ENCODE measurements at places on chromosomes 4 and X. TPM values are rescaled to one million over a fixed set of nuclear protein-coding genes. Genes with fewer than 3 reads are reported as not detected.

UGT2B11 gene
- not detected for total RNA-seq

SYNPO2 gene
- 27.6 TPM for total RNA-seq

MAPK10 gene
- total RNA-seq, result 109 TPM

TCEAL4 gene
- total RNA-seq, result 35.6 TPM

GAGE12F gene
- not detected for total RNA-seq

SLC10A4 gene
- total RNA-seq, result 0.21 TPM

DNA sequence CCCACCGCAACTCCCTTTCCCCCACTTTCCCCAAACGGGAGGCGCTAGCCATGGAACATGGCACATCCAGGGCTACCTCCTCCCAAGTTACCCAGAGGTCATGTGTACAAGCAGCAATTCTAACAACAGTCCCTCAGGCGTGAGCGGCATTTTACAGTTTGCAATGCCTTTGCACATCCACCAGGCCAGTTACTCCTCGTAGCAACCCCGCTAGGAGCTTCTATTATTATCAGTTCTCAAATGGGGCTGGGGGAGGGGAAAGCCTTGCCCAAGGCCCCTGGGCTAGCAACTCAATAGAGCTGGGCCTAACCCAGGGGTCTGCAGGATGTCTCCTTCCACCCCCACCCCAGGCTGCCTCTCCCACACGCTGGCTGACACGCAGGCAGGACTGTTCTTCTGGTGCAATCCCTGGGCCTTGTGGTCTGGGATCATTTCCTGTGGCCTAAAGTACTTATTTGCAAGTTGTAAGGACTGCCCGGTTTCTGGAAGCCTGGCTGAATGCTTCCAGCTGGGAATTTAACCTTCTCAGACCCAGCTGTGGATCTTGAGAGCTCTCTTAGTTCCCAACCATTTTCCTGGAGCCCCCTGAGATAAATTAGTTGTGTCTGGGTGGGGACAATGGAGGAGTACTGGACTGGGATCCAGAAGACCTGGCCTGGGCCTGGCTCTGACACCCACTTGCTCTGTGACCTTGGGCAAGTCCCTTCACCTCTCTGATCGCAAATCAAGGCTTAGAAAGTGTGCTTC is 27.7 kb downstream of the PJA1 start:
- peaks cover 37% of the 10 kb centered on the region for H3K4me1 ChIP-seq
- peak; percentile 88 for DNase-seq
- no peak overlapping the region for H3K4me3 ChIP-seq

DNA sequence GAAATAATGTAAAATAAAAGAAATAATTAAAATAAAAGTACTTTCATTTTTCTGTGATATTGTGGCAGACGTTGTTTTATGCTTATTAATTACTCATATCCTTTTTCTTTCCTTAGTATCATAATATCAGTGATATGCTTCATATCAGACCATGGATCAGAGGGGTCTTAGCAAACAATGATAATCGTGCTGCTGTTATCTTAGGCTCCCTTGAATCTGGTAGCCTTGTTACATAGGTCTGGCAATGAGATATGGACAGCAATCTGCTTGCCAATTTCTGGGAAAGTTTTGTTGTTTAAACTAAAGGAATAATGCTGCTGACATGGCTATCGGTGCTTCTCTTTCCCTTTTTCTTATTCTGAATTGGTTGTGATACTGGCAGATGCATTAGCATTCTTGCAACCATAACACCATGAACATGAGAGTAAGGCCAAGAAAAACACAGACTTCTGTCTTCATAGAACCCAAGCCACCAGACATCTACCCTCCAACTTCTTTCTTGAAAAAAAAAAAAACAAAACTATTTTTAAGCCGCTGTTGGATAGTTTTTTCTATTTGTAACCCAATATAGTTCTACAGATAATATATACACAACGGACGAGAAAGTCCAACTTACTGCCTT is 16.4 kb downstream of the EPHA5 start:
- H3K27me3 ChIP-seq, result no peaks in the 10 kb centered on the region
- no peak for DNase-seq
- no peak overlapping the region for H3K4me3 ChIP-seq
- no peak overlapping the region for H3K27ac ChIP-seq

GRCh38 chr4:53321151-53321983 is 44.5 kb downstream of the SCFD2 start:
- no peak overlapping the region for H3K4me3 ChIP-seq
- peak; percentile 42 for DNase-seq
- H3K36me3 ChIP-seq, result no peaks in the 10 kb centered on the region
- no peaks in the 10 kb centered on the region for H3K27me3 ChIP-seq
- H3K27ac ChIP-seq, result peak overlapping the region; percentile 68
- H3K4me1 ChIP-seq, result peaks cover 2% of the 10 kb centered on the region

DNA sequence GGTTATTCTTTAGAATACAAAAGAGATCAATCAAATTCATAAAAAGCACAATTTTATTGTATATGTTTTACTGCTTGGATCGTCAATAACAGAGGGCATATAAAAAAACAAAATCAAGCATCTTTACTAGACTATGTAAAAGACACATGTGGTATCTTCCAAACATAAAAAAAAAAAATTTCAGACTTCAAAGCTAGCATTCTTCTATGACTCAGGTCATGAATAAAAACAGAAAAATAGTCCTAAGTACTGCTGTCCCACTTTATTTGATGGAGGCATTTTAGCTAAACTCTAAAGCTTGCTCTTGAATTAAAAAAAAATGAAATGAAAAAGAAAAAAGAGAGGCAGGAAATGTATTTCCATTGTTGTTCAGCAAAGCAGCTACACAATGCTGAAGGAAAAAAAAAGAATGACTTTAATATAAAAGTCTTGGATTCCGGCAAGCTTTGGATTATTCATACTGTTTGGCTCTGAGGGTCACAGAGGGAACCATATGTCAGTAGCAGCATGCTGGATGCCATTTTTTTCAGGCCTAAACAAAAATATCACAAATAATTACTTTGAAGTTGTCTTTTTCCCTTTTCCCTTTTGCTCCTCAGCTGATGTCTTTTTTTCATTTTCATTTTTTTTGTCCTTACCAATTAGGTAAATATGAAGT is 249.1 kb upstream of the DIAPH2 start:
- H3K36me3 ChIP-seq, result no peaks in the 10 kb centered on the region
- no peaks in the 10 kb centered on the region for H3K4me1 ChIP-seq
- peak; percentile 31 for DNase-seq

- DNase-seq, result no peak
- H3K27me3 ChIP-seq, result no peaks in the 10 kb centered on the region
- H3K36me3 ChIP-seq, result no peaks in the 10 kb centered on the region
Observed at GRCh38 chrX:111431001-111431400, 19.0 kb upstream of the DCX start.

- H3K27me3 ChIP-seq, result no peaks in the 10 kb centered on the region
- peaks cover 20% of the 10 kb centered on the region for H3K36me3 ChIP-seq
- peak; percentile 75 for DNase-seq
- H3K4me1 ChIP-seq, result no peaks in the 10 kb centered on the region
- peak overlapping the region; percentile 97 for H3K27ac ChIP-seq
Observed at GRCh38 chr4:123399627-123400358, 3.2 kb downstream of the SPRY1 start.

- H3K27me3 ChIP-seq, result no peaks in the 10 kb centered on the region
- DNase-seq, result peak; percentile 4
- no peak overlapping the region for H3K4me3 ChIP-seq
- no peaks in the 10 kb centered on the region for H3K4me1 ChIP-seq
- H3K36me3 ChIP-seq, result no peaks in the 10 kb centered on the region
- H3K27ac ChIP-seq, result peak overlapping the region; percentile 9
Observed at GRCh38 chr4:127870688-127871087, 10.0 kb upstream of the PLK4 start.

GRCh38 chrX:68677998-68678397 is 30.5 kb downstream of the STARD8 start:
- H3K4me1 ChIP-seq, result peaks cover 2% of the 10 kb centered on the region
- H3K4me3 ChIP-seq, result no peak overlapping the region
- no peaks in the 10 kb centered on the region for H3K36me3 ChIP-seq
- H3K27ac ChIP-seq, result no peak overlapping the region
- no peak for DNase-seq

DNA sequence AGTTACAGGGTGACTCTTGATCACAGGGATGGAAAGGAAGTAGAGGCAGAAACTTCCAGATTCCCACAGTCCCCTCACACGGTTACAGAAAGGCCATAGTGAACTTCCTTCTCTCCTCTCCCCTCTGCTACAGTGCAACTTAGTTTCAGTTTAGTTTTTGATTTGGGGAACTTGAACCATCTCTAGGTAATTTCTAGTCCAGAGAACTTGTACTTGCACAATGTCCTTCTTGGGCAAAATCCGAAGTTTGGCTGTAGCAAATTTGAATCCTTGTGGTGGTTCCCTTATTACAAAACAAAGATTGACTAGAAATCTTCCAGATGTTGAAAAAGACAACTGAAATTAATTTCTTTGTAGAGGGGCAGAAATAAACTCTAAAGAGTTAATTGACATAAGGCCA is 1.2 kb upstream of the BLTP1 start:
- DNase-seq, result no peak
- H3K4me3 ChIP-seq, result no peak overlapping the region
- H3K36me3 ChIP-seq, result no peaks in the 10 kb centered on the region
- H3K27ac ChIP-seq, result no peak overlapping the region
- no peaks in the 10 kb centered on the region for H3K27me3 ChIP-seq
- H3K4me1 ChIP-seq, result peaks cover 19% of the 10 kb centered on the region

DNA sequence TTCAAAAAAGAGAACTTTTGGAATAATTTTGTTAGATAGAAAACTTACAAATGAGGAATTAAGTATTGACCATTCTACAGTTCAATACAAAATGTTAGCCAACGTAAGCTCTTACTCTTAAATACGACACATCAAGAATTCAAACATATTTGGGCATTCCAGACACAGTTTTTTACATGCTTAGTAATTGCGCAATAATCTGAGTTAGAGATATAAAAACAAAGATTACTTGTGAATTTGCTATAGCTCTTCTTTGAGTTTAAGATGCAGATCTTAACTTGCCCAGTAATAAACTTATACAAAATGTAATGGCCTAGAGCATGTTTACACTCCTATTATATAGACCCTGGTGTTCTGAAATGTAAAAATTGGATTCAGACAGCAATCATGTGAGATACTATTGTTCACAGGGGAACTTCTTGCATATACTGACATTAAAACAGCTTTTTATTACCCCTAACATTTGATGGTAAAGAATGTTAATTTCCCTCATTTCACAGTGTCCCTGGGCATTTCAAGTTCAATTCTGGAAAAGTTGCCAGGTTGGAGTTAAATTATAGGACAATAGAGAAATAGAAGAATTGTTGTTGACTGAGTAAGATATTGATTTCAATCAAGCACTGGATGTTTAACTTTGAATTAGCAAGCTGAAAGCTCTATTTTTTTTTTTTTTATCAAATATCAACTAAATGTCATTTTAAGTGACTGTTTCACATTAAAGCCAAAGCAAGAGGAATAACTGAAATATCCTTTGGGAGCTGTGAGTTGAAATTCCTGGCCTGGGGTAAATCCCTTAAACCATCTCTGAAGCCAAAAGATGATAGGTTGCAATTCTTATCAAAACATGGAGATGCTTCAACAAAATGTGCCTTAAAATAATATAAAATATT is 910 bp downstream of the HPGDS start:
- H3K36me3 ChIP-seq, result no peaks in the 10 kb centered on the region
- no peak overlapping the region for H3K4me3 ChIP-seq
- DNase-seq, result no peak
- no peaks in the 10 kb centered on the region for H3K27me3 ChIP-seq
- no peaks in the 10 kb centered on the region for H3K4me1 ChIP-seq
- H3K27ac ChIP-seq, result no peak overlapping the region

- H3K4me3 ChIP-seq, result no peak overlapping the region
- DNase-seq, result no peak
- H3K4me1 ChIP-seq, result peaks cover 3% of the 10 kb centered on the region
- H3K36me3 ChIP-seq, result no peaks in the 10 kb centered on the region
- H3K27me3 ChIP-seq, result no peaks in the 10 kb centered on the region
Observed at GRCh38 chr4:168588916-168589531, 92.2 kb downstream of the PALLD start.

DNA sequence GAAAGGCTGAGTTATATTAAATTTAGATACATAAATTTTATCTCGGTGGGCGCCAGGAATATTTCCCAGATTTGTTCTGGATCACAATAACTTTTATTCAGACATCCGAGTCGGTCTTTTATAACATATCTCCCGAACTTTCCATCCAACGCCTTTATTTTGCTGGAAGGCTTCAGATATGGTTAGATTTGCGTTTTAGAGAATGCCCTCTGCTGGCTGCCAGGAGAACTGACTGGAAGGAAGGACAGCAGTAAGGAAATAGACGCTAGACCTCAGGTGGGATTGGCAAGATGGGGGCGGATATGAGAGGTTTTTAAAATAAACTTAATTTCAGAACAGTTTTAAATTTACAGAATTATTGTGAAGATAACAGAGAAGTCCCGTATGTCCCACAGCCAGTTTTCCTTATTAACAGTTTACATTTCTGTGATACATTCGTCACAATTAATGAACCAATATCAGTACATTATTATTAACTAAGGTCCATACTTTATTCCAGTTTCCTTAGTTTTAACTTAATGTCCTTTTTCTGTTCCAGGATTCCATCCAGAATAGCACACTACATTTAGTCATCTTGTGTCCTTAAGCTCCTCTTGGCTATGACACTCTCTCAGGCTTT is 4.6 kb upstream of the KANTR start:
- peak overlapping the region; percentile 93 for H3K27ac ChIP-seq
- peak; percentile 78 for DNase-seq
- H3K4me3 ChIP-seq, result no peak overlapping the region
- H3K36me3 ChIP-seq, result peaks cover 3% of the 10 kb centered on the region
- no peaks in the 10 kb centered on the region for H3K4me1 ChIP-seq
- H3K27me3 ChIP-seq, result peaks cover 19% of the 10 kb centered on the region

DNA sequence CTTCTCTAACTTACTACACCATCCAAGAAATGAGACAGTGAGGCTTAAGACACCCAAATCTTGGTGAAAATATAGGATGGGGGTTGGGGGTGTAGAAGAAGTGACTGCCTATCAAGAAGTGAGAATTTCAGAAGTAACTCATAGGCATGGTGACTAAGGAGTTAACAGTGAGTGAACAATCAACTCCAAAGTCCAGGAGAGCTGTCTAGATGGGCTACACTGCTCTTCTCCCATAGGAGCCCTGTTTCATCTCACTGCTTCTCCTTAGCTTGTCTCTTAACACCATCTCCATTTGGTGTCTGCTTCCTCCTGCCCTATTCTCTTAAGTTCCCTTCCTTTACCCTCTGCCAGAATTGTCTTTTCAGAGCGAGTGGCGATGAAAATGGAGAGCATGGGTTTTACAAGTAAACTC is 22.7 kb downstream of the FABP2 start:
- H3K36me3 ChIP-seq, result peaks cover 17% of the 10 kb centered on the region
- no peaks in the 10 kb centered on the region for H3K27me3 ChIP-seq
- DNase-seq, result no peak
- no peaks in the 10 kb centered on the region for H3K4me1 ChIP-seq

- no peak for DNase-seq
- no peak overlapping the region for H3K27ac ChIP-seq
- H3K27me3 ChIP-seq, result no peaks in the 10 kb centered on the region
- H3K4me1 ChIP-seq, result no peaks in the 10 kb centered on the region
- no peaks in the 10 kb centered on the region for H3K36me3 ChIP-seq
Observed at GRCh38 chrX:134803060-134803459, 144.8 kb upstream of the PLAC1 start.

DNA sequence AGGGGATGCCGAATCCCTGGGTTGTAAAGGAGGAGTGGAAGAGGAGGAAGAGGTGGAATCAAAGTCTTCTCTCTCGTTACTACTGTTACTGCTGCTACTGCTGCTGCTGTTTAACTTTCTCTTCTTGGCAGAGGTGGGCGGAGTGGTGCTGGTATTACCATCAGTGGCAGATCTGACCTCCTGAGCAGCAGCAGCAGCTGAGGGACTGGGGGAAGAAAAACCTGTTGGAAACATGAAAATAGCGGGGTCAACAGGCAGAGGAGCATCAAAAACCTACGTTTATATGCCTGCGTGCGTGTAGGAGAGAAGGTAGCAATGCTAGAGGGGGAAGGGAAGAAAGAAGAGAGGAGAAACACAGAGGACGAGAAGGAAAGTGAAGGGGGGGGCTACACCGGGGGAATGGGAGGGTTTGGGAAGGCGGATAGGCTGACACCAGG is 339 bp downstream of the CUL4B start:
- H3K36me3 ChIP-seq, result no peaks in the 10 kb centered on the region
- DNase-seq, result no peak
- no peaks in the 10 kb centered on the region for H3K27me3 ChIP-seq
